ENCODE measurements at places on chromosomes 13 and 19.

DNA sequence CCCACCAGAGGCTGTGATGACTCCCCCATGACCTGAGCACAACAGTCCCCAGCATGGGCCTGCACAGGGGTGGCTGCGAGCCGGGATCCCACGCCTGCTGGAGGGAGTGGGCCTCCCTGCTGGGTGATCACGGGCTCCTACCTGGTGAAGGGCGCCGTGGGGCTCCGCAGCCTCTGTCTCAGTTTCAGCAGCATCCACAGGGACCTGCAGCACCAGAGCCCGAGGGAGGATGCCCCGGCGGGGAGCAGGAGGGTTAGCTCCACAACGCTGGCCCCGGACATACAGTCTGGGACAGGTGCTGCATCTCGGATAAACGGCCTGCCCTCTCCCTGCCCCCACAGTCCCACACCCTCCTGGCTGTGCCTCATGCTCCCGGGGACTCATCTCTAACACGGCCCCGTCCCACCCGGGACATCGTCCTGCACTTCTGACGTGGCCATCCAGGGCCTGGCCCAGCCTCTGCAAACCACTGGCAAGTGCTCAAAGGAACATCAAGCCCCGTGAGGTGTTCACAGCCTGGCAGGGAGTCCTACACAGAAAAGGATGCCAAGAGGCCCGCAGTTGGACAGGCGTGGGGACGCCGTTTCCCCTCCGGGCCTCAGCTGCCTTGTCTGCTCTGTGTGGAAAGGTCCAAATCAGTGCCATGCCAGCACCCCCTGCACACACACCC, 10.5 kb downstream of the PEX11G start:
- ATAC-seq: no peak

DNA sequence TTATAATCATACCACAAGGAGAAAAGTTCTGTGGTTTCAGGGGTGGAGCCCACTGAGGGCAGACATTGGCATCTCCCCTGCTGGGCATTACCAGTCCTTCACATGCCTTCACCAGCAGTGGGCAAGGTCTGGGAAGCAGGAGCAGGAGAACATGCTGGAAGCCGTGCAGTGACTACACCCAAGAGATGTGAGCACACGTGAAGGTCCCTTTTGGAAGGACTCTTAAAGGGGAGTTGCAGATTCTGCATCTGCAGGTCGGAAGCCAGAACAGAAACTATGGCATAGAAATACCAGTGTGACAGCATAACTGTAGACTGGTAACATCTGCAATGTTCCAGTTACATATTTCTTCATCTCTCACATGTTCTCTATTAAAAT, 26.9 kb upstream of the KL start:
- no peak for ATAC-seq

GRCh38 chr19:15365264-15365663, 14.3 kb downstream of the AKAP8 start:
- ATAC-seq: no peak

GRCh38 chr19:1417145-1417544, 9.8 kb downstream of the DAZAP1 start:
- no peak for ATAC-seq

DNA sequence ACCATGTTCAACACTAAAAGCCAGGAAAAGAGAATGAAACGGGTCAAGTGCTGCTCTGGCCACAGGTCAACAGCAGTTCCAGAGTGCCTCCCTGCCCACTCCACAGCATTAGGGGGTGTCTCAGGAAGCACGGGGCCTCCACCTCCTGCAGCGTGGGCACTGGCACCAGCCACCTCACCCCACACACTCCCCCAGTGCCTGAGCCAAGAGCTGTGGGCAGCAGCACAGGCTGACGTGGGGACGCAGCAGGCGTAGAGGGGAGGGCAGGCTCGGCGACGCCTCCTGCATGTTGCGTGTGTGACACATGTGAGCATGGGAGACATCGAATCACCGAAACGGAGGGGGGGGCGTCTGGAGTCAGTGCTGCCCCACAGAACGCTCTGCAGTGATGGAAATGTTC, 21.4 kb upstream of the TMEM160 start:
- no peak for ATAC-seq

GRCh38 chr19:1468821-1469254, 10.2 kb downstream of the C19orf25 start:
- ATAC-seq: no peak

- no peak for ATAC-seq
Observed at GRCh38 chr13:44769686-44770085, 193.6 kb upstream of the TSC22D1 start.

- no peak for ATAC-seq
Observed at GRCh38 chr13:22018836-22019210, 347.9 kb downstream of the FGF9 start.

DNA sequence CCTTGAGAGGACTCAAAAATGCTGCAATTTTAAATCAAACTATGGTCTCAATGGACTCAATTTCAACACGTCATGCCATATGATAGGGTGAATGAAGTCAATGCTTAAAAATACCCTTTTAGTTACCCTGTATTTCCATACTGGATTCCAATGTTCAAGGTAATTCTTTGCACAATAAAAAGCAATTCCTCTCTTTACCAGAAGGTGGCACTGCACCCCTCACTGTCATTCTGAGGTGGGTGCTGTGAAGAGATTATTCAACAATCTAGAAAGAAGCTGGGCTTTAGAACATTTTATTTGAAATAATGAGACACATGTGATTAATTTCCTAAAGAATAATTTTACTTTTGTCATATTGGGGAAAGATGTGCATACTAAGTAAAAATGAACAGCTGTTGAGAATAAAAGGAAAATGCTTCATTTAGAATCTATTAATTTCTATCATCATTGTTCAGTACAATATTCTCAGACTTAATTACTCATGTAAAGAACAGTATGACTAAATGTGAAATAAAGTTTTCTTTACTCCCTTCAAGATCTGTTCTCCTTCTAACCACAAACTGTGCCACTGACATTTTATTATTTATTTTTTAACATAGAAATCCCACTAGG, 789.1 kb downstream of the GPC5 start:
- ATAC-seq: no peak
